ENCODE measurements at places on chromosomes 1 and 21.

DNA sequence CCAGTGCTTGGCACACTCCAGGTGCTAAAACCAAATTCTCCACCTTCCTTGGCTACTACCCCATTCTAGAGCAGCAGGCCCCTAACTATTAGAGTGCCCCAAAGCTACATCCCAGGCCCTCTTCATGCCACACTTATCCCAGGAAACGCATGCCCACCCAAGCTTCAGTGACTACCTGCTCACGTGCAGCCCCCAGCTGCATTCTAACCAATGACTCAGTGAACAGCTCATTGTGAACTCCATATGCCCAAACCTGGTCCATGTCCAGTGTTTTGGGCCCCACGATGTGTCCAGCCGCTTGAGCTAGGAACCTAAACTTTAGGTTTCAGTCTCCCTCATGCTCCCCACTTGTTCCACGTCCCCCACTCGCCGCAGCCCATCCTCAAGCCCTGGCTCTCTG lies 41.5 kb downstream of the NKAIN1 start:
- DNase-seq = no peak

- no peak for DNase-seq
These were observed 57.7 kb downstream of the ATG4C start for GRCh38 chr1:62841587-62842169.

DNA sequence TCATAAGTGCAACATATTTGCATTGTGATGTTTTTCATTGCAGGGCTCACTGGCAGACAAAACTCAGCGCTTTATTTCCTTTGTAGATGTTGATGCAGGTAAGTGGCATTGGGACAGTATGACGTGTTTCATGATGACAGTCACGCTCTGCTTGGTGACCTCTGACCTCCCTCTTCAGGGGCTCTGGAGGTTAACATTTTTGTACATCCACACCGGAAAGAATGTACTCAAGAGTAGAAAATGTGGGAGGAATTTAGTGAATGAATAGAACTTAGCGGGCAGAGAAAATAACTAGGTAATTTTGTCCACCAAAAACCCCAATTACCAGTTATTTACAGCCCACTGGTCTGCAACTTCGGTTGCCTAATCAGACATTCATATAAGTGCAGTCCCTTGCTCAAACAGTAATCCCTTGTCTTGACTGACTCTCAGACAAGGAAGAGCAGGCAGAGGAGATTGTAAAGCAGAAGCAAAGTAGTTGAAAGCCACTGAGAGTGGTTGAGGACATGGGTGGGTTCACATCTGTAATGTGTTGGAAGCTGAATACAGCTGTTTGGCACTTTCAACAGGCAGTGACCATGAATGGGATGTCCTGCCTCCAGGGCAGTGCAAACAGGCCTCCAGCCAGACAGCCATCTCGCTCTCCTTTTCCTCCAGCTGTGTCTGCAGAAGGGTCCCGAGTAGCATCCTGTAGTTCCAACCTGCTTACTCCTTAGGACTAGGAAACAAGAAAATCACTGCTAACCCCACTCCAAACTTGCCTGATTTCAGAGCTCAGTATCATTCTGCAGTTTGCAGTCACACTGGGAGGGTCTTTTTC lies 188.9 kb downstream of the NRIP1 start:
- no peak for DNase-seq

DNA sequence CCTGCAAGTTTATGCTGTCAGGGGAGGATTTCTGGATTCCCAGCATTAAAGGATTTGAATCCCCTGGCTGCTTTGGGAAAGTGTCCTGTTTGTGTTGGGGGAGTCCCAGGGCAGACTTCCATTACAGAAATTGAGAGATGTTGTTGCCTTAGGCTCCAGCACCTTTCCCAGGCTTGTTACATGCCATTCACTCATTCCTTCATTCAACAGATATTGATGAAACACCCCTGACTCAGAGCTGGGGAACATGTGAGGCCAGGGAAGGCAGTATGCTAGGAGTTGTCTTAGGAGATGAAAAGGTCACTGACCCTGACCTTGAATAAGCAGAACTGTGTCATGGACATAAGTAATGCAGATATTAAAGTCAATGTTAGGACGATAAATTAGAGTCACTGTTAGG lies 161.7 kb downstream of the NTMT2 start:
- no peak for DNase-seq

DNA sequence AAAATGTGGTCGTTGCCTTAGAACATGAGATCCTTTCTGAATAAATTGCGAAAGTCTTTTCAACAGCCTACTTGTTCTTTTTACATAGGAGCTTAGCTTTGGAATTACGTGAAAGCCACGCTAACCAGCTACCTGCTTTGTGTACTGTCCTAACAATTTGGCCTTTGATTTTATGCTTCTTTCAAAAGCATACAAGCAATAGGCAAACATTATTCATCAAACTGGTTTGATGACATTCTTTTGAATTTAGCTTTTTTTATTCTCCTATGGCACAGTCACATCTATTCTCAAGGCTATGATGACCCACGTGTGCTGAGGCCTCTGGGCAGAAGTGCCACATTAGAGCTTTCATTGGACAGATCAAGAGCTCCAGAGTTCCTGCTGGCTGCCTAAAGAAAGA lies 178.0 kb upstream of the DPT start:
- no peak for DNase-seq

DNA sequence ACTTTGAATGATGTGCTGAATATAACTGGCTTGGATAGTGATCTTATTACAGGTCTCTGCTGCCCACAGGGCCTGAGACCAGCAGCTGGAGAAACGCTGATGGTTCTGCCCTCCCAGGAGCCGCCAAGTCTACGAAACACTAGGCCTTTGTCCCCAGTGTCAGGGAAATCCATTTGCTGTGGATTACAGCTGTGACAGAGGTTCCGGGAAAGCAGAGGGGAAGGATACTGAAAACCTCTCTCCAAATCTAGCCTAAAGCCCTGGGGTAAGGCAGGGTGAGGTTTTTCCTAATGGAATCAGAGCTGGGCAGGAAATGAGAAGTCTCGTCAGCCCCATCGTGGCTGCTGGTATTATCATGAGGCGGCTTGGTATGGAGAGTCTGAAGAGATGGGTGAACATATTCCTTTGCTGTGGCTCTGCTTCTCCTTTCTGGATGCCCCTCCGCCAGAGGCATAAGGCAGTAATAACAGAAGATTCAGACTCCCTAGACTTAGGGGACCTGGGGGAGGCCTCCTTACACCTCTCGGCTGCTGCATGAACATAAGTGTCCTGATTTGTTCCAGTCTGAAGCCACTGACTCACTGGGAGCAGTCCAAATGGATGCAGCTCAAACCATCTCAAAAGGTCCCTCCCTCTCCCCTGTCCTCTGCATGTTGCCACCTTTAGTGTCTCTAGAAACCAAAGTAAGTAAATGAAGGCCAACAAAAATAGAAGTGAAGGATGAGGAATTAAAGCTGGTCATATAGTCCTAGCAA lies 48.1 kb downstream of the PHC2 start:
- DNase-seq = no peak

DNA sequence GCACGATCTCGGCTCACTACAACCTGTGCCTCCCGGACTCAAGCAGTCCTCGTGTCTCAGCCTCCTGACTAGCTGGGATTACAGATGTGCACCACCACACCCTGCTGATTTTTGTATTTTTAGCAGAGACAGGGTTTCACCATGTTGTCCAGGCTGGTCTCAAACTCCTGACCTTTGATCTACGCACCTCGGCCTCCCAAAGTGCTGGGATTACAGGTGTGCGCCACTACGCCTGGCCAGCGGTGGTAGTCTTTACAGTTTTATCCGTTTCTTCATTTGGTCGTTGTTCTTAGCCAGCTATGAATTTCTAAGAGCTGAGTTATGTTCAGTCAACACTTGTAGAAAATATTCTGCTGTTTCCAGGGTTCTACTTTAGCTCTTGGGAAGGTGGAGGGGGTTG lies 53.3 kb downstream of the AKNAD1 start:
- DNase-seq = no peak

DNA sequence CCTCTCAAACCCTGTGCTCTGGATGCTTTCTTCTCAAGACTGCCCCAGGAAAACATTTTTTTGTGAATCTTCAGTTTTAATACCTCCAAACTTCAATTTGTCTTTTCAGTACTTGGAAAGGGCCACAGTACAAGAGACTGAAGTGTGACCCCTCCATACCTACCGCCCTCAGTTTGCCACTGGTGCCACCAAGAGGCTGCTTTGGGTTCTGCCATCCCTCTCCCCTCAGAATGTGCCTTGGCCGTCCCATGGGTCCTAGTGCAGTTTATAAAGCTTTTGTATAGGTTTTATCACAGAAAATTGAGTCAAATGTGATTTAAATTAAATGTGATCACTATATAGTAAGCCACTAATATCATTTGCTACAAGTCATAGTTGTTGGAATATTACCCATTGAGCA lies 60.8 kb upstream of the PGD start:
- peak; percentile 7 for DNase-seq

DNA sequence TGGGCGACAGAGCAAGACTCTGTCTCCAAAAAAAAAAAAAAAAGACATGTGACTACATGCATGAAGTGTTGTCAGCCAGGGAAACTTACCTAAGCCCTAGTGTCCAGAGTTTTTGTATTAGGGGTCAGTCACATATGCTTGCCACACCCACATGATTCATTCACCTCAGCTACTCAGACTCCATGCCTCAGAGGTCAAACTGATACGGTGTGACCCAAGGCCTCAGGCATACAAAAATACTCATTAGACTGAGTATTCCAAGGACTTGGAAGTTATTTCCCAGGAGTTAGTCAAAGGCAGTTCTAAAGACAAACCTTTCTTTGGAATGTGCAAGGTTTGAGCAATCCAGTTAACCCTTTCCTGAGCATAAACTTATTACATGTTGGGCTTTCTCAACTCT lies 6.3 kb upstream of the TRIM33 start:
- DNase-seq = no peak

DNA sequence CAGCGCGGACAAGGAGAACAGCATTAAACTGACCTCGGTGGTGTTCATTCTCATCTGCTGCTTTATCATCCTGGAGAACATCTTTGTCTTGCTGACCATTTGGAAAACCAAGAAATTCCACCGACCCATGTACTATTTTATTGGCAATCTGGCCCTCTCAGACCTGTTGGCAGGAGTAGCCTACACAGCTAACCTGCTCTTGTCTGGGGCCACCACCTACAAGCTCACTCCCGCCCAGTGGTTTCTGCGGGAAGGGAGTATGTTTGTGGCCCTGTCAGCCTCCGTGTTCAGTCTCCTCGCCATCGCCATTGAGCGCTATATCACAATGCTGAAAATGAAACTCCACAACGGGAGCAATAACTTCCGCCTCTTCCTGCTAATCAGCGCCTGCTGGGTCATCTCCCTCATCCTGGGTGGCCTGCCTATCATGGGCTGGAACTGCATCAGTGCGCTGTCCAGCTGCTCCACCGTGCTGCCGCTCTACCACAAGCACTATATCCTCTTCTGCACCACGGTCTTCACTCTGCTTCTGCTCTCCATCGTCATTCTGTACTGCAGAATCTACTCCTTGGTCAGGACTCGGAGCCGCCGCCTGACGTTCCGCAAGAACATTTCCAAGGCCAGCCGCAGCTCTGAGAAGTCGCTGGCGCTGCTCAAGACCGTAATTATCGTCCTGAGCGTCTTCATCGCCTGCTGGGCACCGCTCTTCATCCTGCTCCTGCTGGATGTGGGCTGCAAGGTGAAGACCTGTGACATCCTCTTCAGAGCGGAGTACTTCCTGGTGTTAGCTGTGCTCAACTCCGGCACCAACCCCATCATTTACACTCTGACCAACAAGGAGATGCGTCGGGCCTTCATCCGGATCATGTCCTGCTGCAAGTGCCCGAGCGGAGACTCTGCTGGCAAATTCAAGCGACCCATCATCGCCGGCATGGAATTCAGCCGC lies 2.5 kb downstream of the S1PR1 start:
- DNase-seq = no peak
